ENCODE measurements at places on chromosomes 13 and 19.
A peak's percentile ranks its signal among the peaks of the same experiment; 100 is the strongest.

- peak; percentile 64 for DNase-seq
Observed at GRCh38 chr19:14347999-14348889, 33.0 kb upstream of the ADGRE5 start.

DNA sequence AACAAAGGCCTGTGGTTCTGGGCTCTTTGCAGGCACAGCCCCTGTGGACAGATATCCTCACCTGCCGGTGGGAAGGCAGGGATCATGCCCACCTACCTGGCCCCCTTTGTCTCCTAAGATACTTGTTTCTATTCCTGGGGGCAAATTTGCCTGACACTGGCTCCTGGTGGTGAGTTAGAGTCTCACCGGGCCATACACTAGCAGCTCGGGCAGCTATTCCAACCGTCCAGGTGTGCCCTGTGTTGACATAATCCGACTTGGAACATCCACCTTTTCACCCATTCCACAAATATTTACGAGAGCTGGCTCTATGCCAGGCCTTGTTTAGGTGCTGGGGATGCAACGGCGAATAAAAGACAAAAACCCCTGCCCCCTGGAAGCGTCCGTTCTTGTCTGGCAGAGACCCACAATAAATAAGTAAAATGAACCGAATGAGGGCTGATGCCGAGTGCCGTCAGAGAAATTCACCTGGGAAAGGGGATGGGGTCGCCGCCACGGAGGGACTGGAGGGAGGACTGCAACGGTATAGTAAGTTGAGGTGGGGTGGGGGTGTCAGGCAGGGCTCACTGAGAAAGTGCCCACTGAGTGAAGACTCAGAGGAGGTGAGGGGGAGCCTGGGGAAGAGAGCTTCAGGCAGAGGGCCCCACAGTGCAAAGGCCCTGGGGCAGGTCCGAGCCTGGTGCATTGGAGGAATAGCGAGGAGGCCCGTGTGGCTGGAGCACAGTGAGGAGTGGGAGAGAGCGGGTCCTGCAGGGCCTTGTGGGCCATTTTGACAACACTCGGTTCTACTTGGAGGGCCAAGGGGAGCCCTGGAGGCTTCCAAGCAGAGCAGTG is 43.2 kb upstream of the RANBP3 start:
- no peak for DNase-seq

- DNase-seq: no peak
Observed at GRCh38 chr13:23621316-23621645, 51.1 kb downstream of the TNFRSF19 start.

- DNase-seq: no peak
Observed at GRCh38 chr13:113914333-113915011, 50.6 kb upstream of the GAS6 start.

DNA sequence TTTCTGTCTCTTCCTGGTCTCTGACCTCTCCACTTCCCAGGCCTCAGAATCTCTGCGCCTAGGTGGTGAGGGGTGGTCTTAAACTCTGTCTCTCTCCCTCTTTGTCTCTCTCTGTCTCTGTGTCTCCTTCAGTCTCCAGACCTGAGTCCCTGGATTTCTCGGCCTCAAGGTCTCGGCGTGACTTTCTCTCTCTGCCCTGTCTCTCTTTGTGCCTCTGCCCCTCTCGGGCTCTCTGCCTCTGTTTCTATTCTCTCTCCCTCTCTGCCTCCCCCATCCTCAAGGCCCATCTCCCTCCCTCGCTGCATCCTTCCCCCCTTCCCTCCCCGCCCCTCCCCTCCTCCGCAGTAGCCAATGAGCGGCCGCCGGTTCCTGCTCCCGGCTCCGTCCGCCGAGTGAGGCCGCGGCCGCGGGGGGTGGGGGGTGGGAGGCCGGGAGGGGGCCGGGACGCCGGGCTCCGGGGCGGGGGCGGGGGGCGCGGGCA is at the start of gene CACNG7:
Gene CACNG7 (plus strand): TSS at position 344 of the 481 bp plus-strand sequence. CDS start 3,554 bp downstream, outside the sequence.
- DNase-seq: no peak

DNA sequence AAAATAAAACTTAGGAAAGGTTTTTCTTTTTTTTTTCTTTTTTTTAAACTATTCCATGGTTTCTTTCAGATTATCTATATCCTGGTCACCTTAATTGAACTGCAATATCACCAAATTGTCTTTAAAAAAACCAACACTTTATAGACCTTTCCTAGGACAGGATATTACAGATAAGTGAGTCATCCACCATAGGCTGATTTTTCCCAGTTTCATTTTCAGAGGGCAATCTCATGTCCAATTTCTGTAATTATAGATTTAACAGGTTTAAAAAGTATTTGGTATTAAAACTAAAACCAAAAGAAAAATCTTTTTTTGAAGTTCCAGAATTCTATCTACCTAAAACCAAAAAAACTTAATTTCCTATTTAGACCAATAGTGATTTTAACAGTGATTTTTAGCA is 13.2 kb downstream of the SPART start:
- no peak for DNase-seq

DNA sequence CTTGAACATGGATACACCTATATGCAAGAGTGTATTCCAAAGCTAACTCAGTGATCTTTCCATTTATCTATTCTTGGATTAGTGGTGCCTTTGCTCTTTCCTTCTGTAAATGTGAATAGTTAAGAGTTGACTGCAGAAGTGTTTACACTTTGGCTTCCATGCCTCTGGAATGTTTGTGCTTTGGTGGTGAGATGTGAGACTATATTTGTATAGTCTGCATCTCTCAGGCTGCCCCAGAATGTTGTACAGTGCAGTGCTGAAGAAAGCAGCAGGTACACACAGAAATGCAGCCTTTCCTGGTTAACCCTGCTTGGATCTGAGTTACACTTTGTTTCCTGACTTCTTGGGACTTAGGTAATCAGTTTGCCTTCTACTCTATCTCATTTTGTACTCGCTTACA is 90.2 kb downstream of the DNAJC15 start:
- DNase-seq: no peak

GRCh38 chr19:4380254-4380727 is 20.1 kb downstream of the SH3GL1 start:
- DNase-seq: peak; percentile 43

DNA sequence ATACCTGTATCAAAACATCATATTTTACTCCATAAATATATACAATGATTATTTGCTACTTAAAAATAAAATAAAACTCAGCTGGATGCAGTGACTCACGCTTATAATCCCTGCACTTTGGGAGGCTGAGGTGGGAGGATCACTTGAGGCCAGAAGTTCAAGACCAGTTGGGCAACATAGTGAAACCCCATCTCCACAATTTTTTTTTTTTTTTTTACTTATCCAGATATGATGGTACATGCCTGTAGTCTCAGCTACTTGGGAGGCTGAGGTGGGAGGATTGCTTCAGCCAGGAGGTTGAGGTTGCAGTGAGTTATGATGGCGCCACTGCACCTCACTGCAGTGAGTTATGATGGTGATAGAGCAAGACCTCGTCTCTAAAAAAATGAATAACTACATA is 22.4 kb downstream of the POU2F2 start:
- no peak for DNase-seq

DNA sequence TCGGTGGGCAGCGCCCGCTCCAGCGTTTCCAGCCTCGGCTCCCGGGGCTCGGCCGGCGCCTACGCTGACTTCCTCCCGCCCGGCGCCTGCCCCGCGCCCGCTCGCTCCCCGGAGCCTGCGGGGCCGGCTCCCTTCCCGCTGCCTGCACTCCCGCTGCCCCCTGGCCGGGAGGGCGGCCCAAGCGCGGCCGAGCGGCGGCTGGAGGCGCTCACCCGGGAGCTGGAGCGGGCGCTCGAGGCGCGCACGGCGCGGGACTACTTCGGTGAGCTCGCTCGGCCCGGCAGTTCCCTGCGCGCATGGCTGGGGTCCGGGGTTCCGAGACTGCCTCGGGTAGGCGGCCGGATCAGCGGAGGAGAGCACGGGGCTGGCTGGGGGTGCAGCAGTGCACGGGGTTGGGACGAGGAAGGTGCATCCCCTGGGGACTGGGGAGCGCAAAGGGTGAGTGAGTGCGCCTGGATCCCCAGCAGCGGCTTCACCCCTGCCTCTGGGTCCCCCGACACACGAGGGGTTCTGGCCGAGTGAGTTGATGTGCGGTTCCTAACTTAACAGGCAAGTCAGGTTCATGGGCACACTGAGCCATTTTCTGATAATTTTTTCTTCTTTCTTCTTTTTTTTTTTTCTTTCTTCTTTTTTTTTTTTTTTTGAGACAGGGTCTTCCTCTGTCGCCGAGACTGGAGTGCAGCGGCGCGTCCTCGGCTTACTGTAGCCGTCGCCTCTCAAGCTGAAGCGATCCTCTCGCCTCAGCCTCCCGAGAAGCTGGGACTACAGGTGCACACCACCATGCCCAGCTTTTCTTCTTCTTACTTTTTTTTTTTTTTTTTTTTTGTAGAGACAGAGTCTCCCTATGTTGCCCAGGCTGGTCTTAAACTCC is 1.1 kb downstream of the WTIP start:
- DNase-seq: no peak

- DNase-seq: no peak
Observed at GRCh38 chr19:21317821-21318220, 11.4 kb downstream of the ZNF708 start.

DNA sequence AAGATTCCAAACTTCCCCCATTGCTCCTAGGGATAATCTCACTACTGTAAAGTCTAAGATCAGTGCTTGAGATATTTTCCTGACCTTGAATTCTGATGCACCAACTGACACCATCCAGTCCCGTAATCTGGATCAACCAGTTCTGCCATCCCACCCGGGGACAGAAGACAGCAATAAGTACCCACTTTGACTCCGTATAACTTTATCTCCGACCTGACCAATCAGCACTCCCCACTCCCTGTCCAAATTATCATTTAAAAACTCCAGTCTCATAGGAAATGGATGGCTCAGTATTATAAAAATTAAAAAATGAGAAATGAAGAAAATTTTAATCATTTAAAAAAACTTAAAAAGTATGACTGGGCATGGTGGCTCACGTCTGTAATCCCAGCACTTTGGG is 61.4 kb upstream of the ABCC4 start:
- no peak for DNase-seq

GRCh38 chr19:10269333-10270179 is 1.4 kb upstream of the ICAM1 start:
- DNase-seq: peak; percentile 87

GRCh38 chr13:26386026-26386425 is 132.1 kb downstream of the CDK8 start:
- DNase-seq: no peak

DNA sequence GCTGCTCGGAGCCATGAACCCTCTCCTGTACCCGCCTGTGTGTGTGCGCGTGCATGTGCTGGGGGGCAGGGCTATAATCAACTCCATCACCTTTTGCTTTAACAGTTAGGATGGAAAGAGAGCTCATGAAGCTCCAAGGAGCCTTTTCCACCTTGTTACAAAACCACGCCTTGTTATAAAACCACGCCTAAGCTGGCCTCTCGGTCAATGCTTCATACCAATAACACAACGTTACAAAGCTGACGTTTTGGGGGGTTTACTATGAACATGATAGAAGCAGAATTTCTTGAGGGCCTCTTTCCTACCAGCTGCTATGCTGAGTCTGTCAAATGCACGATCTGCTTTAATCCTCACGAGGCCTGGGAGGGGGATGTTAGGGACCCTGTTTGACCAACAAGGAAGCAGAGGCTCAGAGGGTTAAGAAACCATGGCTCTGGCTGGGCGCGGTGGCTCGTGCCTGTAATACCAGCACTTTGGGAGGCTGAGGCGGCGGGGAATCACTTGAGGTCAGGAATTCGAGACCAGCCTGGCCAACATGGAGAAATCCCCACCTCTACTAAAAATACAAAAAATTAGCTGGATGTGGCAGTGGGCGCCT is 11.9 kb downstream of the CAPS start:
- no peak for DNase-seq

- DNase-seq: no peak
Observed at GRCh38 chr13:48750588-48751383, 97.1 kb downstream of the CYSLTR2 start.

GRCh38 chr19:10532457-10532856 is 11.2 kb upstream of the ATG4D start:
- DNase-seq: no peak

- DNase-seq: no peak
Observed at GRCh38 chr19:8552810-8553209, 24.4 kb downstream of the MYO1F start.

GRCh38 chr19:53772943-53773342 is 51.2 kb downstream of the NLRP12 start:
- DNase-seq: peak; percentile 41

DNA sequence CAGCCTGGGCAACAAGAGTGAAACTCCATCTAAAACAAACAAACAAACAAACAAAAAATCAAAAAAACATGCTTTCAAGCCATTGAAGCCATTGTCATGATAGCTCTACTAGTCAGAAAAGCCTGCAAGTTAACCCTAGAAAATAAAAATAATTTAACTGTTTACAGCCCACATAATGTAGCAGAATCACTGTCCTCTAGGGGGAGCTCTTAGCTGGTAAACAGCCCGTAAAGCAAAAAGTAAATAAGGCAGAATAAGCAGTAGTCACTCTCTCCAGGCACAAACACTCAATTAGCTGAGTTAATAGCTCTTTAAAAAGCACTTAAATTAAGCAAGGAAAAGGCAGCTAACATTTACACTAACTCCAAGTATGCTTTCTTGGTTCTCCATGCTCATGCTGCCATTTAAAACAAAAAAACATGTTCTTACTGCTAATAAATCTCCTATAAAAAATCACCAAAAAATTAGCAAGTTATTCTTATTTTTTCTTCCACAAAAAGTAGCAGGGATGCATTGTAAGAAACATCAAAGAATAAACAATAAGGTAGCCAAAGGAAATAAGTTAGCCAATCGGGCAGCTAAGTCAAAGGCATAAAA is 11.3 kb downstream of the LILRB4 start:
- DNase-seq: no peak

DNA sequence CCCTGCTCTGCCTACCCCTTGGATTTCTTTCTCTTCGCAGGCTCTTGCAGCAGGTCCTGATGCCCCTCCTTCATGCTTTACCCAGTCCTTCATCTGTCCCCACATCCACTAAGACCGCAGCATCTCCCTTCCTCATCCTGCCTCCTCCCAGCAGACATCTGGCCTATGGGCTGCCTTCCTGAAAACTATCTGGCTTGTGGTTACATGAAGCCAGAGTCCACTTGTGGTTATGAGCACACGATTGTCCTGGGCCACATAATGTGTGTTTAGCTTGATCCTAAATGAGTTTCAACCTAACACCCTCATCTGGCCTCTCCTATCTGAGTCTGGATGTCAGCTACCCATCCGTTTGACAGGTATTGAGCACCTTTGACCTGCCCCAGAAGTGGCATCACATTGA is 5.5 kb upstream of the ZNF175 start:
- DNase-seq: no peak

DNA sequence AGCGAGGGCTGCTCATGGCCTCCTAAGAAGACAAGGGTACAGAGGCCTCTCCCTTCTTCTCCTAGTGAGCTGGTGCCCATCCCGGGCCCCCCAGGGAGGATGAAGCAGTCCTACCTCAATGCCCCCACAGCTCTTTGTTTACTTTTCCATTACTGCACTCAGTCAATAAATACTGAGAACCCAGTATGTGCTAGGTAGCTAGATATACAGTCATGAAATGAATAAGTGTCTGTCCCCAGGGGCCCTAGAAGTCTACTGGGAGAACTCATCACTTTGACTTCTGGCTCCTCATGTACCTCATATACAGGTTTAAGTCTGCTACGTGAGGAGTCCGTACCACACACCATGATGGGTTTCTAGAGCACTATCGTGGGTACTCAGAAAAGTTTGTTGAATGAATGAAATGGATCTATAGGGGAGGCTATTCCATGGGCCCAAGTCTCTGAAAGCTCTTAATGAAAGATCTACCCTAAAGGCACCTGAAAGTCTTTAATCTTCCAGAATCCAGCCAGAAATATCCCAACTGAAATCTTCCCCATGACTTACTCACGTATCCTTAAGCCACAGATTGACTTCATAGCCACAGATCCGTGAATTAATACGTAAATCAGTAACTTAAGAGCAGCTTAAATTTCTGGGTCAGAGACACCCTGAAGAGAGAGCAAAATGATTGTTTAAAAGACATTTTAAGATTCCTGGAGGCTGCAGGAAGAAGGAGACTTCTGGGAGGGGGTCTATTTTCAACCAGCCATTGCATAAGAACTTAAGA is 51.6 kb upstream of the POMP start:
- DNase-seq: no peak
